Psoas muscle (tissue), 8 donors: ENCODE measurements at places on chromosomes 1 and 21.
A peak's percentile ranks its signal among the peaks of the same experiment; 100 is the strongest.

GRCh38 chr1:110218739-110219138 is 8.6 kb downstream of the KCNC4 start:
- DNase-seq, result no peak

DNA sequence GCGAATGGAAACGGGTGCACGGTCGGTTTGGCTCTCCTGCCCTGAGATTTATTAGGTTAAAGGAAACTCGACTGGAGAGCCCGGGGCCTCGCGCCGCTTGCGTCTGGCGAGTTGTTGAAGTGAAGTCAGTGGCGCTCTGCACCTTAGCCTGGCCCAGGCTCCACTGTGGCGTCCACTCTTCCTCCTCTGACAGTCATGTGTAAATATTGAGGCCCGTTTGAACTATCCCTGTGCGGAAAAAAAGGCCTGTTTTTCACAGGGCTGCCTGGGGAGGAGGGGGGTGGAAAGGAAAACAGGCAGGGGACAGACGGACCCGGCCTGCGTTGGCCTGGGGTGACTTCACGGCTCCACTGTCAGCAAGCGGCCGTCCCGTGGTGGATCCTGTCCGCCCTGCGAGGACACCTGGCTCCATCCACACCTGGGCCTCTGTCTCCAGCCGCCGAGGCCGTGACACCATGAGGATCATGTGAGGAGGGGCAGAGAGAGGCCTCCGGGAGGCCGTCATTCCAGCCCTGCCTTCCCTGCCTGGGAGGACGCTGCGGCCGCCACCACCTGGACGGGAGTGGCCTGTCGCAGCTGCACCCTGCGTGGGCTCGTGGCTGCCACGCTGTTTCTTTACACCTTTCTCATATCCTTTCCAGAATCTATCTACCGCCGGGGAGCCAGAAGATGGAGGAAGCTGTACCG is 59.8 kb downstream of the FAAP20 start:
- peak; percentile 13 for DNase-seq

- DNase-seq, result no peak
These were observed 123.7 kb upstream of the COP1 start for GRCh38 chr1:176330782-176331181.

GRCh38 chr1:215376544-215377264 is 190.4 kb upstream of the KCTD3 start:
- peak; percentile 36 for DNase-seq

DNA sequence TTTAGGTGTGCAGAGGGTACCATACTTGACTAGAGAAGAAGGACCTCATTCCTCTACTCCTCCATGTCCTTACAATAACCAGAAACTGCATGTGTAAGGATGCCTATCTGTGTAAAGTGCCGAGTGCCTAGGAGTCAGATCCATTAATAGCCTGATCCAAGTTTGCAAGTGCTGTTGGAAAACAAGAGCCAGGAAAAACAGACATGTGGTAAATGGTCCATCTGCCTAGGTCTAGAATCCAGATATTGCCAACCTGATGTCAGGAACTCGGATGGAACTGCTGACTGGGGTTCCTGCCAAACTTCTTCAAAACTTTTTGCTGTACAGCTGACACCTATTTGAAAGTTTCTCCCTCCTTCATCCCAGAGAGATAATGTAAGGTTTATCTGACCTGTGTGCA is 239.4 kb upstream of the CAMK1G start:
- no peak for DNase-seq

DNA sequence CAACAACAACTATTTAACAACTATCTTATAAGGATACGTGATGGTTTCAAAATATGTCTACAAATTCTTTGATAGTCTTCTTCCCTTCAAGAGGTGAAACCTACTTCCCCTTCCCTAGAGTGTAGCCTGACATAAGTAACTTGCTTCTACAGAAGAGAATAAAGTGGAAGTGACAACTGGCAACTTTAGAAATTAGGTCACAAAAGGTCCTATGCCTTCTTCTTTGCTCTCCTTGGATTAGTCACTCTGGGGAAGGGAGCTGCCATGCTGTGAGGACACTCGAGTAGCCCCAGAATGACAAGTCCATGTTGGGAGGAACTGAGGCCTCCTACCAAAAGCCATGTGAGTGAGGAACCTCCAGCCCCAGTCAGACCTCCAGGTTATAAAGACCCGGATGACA is 19.2 kb downstream of the EFCAB14 start:
- no peak for DNase-seq

DNA sequence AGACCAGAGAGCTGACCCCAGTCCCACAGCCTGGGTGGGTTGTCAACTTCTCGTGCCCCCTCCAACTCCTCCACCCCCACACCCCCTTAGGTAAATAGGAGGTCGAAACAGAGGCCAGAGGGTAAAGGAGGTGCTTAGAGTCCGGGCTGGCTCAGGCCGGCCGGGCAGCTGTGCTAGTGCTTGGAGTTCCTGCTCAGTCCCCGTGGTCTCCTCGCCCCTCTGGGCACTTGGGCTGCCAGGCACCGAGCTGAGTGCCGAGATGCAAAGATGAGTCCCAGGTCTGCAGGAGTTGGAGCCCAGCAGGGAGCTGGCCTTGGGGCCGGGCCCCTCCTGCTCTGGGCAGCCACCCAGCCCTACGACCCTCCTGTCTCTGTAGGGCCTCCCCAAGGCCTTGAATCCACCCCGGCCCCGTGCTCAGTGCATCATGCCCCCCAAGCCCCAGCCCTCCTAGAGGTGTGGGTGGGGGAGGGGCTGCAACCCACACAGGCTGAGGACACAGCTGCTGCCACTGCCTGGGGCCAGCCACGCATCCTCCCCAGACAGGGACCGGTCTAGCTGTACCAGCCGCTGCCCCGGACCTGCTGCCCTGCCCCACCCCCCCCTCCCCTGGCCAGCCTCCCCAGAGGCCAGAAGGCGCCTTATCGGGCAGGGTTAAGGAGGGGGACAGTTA is 1.9 kb downstream of the SMIM1 start:
- peak; percentile 55 for DNase-seq

DNA sequence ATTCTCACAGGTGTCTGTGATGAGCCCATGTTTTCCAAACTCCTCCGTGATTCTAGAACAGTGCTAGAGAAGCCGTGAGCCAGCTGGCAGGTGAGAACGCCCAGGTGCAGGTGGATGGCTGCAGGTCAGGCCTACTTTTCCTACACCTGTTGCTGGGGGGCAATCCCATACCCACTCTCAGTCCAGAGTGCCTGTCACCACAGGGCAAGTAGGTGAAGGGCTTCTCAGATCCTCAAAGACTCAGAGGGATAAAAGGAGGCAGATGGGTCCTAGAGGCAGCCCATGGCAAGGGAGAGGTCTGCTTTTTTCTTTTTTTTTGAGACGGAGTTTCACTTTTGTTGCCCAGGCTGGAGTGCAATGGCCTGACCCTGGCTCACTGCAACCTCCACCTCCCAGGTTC is 50.7 kb upstream of the H6PD start:
- DNase-seq, result no peak

DNA sequence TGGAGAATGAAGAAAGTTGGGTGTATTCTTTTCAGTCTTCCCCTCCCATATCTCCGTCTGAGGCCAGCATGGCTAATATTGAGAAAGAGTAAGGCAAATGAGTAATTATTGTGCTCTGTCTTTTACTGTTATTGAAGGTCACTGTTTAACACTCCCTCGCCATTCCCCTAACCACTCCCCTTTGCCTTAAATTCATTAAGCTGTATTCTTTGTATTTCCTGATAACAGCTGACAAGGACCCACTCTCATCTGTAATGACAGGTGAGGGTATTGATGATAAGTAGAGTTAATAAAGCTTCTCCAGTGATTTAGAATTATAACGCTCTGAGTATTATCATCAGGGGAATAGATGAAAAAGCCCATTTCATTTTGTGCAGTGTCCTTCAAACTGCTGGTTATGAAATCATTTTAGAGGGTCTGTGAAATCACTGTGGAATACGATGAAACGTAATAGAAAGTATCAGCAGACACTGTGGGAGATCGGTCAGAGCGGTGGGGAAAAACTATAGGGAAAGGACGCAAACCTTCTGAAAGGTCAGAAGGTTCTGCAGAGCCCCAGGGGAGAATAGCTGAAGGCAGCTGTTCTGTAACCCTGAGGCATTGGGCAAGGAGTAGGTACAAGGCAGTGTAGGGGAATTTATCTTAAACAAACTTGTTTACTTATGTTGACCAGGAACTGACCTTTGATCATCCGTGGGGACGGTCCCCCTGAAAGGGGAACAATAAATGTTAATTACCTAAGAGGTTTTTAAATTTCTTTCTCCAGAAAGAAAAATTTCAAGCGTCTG is 46.3 kb upstream of the CACYBP start:
- no peak for DNase-seq

- no peak for DNase-seq
These were observed 25.2 kb upstream of the DYRK1A start for GRCh38 chr21:37341254-37341960.
